ENCODE measurements at places on chromosomes 11 and 22.
A peak's percentile ranks its signal among the peaks of the same experiment; 100 is the strongest.

DNA sequence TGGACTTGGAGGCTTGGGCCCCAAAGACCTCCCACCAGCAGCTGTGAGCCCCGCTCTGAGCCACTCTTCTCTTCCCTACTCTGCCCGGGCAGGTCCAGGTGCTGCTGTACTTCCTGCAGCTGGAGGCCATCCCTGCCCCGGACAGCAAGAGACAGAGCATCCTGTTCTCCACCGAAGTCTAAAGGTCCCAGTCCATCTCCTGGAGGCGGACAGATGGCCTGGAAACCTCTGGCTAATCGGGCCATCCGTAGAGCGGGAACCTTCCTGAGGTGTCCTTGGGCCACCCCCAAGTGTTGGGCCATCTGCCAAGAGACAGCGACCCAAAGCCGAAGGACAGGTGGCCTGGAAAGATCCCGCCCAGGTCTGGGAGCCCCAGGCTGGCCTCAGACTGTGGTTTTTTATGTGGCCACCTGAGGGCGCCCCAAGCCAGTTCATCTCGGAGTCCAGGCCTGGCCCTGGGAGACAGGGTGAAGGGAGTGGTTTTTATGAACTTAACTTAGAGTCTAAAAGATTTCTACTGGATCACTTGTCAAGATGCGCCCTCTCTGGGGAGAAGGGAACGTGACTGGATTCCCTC, 135.1 kb downstream of the BCR start:
- DNase-seq = peak; percentile 29

GRCh38 chr11:111851636-111852035, 19.7 kb downstream of the ALG9 start:
- no peak for DNase-seq

GRCh38 chr22:20238901-20239675, 29.0 kb downstream of the RTN4R start:
- DNase-seq = no peak

- DNase-seq = no peak
These were observed 1.9 kb downstream of the TIGD3 start for GRCh38 chr11:65356394-65356972.

GRCh38 chr11:69080257-69080995, 31.7 kb downstream of the TPCN2 start:
- DNase-seq = no peak

- DNase-seq = no peak
These were observed 134.2 kb downstream of the DSCAML1 start for GRCh38 chr11:117662671-117663269.

GRCh38 chr11:34182921-34183685, 77.7 kb downstream of the NAT10 start:
- DNase-seq = no peak

DNA sequence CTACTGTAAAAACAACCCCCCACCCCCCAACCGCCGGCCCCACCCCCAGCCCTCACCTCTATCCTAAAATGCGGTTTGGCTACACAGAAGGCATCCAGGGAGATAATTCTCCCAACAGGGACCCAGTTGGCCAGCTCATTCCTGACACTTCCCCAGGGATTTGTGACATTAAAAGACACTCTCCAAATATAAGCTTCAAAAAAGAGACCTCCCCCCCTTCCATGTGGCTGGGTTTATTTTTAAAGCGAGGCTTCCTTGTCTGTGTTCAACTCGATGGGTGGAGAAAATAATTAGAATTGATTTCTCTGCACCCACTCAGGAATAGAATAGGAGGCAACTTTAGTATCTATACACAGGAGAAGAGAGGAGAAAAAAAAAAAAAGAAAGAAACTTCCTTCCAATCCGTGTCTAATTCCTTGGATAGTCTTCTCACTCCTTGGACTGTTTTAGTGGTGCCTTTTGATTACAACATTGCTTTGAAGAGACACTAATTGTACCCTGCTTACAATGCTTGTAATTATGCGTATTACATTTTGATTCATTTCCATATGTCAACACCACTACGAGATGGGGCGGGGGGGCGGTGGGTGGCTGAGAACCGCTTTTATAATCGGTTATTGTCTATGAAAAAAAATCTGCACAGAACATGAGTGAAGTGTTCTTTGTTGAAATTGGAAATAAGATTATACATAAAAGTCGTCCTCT, 500.4 kb downstream of the MIAT start:
- no peak for DNase-seq

GRCh38 chr22:24703101-24703500, 71.4 kb downstream of the PIWIL3 start:
- DNase-seq = peak; percentile 59

Data from NCI-H345 (cell line).